ENCODE measurements at places on chromosomes 5 and 9.
A peak's percentile ranks its signal among the peaks of the same experiment; 100 is the strongest.

GRCh38 chr9:92962846-92963245 lies 15.5 kb downstream of the FGD3 start:
- DNase-seq = no peak

DNA sequence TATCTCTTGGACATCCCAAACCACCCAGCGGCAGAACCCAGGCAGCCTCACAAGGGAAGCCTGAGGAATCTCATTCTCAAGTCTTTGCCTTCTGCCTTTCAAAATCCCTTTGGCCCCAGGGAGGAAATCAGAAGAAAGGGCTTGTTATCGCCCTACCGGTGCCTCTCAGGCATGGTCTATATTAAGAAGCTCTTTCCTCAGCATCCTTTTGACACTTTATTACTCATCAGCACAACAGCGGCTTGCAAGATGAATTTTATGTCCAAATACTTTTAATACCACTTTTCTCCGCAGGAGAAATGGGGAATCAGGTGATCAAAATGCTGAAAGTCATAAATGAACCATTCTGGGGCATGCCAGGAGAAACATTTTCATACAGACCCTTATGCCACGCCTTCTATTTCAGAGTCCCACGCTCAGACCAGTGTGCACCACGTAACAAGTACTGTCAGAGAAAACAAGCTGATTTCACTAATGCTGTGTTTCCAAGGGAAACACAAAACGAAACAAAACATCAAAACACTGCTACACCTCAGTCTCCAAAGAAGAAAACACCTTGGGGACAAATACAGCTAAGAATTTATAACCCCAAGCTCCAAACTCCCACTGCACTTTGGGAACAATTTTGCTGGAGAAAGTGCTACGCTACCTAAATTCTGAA lies 30.0 kb downstream of the RAPGEF1 start:
- no peak for DNase-seq

DNA sequence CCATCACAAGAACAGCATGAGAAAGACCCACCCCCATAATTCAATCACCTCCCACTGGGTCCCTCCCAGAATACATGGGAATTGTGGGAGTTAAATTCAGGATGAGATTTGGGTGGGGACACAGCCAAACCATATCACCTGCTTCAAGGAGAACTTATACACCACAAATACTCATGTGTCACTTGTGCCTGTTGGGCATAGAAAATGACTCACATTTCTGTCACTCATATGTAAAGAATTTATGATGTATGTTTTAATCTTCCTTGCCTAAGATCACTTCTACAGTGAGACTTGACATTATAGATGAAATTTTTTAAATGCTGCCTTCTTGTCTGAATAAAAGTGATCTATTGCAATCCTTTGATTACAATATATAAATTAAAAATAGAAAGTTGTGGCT lies 23.0 kb upstream of the PRDM6 start:
- no peak for DNase-seq

- peak; percentile 34 for DNase-seq
Observed at GRCh38 chr5:67350185-67350584, 153.6 kb upstream of the CD180 start.

DNA sequence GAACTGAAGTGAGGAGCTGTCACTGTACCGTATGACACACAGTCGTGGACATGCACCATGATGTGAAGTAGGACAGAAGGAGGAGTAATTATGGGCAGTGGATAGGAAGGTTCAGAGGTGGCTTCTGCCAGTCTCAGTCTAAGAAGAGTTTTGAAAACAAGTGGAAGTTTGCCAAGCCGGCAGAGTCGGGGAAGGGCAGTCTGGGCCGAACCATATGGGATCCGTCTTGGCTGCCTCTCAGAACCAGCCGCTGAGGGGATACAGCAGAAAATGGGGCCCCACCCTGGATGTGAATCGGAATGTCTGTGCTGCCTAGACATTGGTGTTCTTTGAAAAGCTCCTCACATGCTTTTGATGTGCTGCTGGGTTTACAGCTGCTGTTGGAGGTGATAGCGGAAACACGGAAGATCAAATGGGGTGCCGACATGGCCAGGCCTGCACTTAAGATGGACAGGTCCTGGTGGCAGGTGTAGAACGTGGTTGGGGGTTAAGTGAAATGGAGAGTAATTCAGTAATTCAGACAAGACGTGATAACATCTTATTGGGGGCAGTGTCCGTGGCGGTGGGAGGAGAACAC lies 11.2 kb downstream of the SNX18 start:
- no peak for DNase-seq

- DNase-seq = no peak
Observed at GRCh38 chr5:149448431-149448830, 69.3 kb upstream of the IL17B start.

DNA sequence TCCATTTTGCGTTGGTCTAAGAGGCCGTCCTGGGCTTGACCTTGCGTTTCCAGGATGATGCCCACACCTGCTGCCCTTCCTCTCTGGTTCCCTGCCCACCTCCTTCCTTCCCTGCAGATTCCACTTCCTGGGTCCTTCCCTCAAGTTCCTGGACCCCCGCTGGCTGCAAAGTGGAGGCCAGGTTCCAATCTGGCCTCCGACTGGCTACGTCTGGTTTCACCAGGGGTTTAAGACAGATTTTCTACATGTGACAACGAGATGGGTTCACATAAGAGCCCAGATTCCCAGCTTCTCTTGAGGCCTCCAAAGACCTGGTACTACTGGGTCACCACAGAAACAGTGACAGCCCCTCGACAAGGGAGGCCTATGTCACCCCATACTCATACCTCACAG lies 2.1 kb downstream of the MGAT4B start:
- no peak for DNase-seq

- no peak for DNase-seq
Observed at GRCh38 chr9:131610231-131610761, 65.0 kb downstream of the PRRT1B start.

- DNase-seq = no peak
Observed at GRCh38 chr9:126609191-126609590, 4.5 kb upstream of the LMX1B start.

- DNase-seq = no peak
Observed at GRCh38 chr5:39498278-39498952, 73.6 kb upstream of the DAB2 start.

DNA sequence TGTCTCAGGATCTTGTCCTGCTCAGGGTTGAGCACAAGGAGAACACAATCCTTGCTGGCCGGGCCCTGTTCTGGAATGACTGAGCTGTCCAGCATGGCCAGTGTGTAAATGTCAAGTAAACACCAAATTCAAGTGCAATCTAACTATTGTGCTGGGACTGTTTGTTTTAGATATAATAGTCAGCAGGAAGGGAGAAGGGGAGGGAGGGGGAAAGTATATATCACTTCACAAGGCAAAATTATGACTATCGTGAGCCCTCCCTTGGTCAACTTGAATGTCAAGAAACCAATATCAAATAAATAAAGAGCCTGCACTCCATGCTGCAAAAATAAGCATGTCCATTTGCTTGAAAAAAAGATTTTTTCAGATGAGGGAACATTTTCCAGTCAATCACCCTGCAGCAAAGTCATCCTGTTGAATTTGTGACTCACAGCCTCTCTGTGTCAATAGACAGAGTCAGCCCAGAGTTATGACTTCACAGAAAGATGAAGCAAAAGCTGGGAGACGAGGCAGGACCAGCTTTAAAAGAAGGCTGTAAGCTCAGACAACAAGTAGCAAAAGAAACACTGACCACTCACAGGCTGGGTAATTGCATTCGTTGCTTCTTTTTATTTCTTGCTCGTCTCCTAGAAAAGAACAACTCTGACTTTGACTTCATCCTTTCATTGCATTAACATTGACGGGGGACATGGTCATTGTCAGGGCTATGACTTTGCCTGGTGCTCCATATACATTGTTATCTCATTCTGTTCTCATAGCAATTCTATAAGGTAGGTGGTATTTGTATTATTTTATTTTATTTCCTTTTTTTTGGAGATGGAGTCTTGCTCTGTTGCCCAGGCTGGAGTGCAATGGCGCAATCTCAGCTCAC lies 15.3 kb upstream of the KLF4 start:
- DNase-seq = no peak

DNA sequence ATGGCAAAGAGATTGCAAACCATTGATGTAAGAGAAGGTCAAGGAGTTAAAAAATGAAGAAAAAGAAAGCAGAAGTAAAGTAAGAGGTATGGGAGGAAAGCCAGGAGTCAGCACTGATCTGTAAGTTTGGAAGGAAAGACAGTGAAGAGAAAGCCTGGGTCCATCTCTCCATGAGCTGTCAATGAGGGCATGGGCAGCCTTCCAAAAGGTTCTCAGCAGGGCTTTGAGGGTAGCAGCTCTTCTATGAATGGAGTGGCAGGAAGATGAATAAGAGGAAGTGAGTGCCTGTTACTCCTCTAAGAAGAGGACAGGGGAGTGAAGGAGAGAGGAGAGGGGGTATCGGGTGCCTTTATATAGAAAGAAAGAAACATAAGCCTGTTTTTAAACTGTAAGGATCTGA lies 97.1 kb downstream of the ADCY2 start:
- peak; percentile 73 for DNase-seq

DNA sequence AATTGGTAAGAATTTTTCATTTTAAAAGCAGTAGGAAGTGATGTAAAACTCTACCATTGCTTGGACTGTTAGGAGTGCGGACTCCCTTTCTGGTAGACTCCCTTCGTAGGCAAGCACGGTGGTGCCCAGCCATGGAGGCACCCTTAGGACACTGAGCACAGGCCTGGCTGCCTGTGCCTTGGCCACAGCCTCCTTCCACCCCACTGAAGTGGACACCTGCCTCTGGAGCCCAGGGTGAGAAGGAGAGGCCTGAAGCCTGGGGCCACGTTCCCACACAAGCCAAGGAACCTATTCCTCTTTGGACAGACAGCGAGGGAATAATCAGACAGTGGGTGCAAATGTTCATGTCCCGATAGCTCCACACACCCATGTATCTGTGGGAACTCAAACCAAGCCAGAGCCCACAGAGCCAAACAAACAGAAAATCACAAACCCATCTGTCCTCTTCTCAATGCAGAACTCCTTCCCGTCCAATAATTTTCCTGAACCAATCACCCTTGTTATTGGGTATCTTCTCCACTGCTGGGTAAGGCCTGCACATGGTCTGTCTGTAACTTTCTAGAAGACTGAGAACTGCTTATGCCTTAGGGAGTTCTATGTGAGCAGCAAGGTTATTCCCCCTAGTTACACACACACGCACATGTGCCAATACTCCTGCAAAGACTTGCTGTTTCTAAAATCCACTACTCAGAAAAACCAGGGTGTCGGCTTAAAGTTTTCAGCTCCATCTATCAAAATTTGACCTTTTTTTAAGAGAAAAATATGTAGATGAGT lies 45.2 kb downstream of the UBE2QL1 start:
- DNase-seq = no peak

GRCh38 chr5:162187371-162187770 lies 119.8 kb downstream of the GABRG2 start:
- no peak for DNase-seq

DNA sequence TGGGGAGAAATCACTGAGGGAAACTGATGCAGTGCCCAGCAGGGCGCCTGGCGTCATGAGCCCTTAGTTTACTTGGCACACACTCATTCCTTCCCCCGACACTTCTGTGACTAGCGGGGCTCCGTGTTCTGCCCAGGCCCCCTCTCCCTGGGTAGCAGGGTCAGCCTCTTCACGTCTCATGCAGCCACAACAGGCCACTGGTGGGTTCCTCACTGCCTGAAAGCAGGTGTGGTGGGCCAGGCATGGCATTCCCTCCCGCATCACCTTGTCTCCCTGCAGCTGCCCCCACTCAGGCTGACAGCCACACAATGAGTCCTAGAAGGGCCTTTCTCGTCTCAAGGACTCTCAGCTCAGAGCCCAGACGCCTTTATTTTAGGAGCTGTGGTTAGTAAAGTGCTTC lies 51.1 kb upstream of the CPLX2 start:
- DNase-seq = no peak

GRCh38 chr5:66848749-66849641 lies 252.8 kb downstream of the MAST4 start:
- no peak for DNase-seq

DNA sequence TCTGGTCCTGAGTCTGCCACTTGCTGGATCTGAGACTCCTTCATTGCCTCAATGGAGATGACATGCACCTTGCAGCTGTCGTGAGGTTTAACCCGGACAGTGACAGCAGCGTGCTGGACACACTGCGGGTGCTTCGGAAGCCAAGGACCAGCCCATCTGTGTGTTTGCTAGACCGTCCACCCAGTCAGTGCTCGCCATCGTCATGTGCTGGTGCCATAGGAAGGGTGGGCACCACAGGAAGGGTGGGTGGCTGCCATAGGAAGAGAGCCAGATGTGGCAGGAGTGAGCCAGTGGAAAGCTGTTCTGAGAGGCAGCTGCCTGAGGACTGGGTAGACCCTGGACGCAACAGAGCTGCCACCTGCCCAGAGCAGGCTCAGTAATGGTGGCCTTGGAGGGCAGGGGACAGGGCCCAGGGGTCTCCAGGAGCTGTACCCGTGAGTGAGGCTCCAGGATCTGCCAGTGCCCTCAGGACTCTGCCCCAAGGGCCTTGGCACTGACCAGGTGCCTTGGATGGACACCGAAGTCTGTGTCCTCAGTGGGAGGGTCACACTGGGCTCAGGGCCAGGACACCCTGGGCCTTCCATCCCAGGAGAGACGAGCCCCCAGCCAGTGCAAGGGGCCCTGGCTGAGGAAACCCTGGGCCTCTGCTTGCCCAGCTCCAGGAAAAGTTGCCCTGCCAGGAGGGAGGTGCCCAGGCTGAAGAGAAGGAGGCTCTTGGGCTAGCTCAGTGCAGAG lies 21.8 kb downstream of the FLT4 start:
- DNase-seq = no peak

DNA sequence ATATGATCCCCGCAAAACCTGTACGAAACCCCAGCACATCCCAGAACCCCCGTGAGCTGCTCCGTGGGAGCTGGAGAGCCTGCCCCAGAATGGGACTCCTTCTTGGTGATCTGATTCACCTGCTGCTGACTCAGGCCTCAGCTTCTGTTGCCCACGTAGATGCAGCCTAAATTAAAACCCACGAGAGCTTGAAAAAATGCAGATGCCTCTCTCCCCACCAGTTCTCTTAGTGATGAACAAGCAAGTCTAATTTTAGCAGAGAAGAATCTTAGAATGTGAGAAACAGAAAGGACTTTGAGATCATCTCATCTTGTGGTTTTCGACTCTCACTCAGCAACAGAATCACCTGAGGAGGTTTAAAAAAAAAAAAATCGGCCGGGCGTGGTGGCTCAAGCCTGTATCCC lies 57.6 kb downstream of the TMOD1 start:
- DNase-seq = no peak

DNA sequence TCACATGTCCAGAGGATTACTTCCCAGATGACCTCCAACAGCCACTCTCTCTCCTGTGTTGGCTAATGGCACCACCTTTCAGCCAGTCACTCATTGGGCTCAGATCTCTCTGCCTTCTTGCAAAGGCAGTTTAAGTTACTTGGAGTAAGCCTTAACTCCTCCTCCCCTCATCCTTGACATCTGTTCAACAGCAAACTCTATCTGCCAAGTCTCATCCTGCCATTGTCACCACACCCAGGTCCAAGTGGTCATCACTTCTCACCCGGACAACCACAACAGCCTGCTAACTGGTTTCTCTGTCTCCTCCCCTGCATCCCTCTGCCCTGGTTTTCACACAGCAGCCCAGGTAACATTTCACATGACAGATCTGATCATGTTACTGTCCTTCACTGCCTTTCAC lies 58.5 kb downstream of the DCP2 start:
- no peak for DNase-seq

- DNase-seq = no peak
Observed at GRCh38 chr5:73812962-73813588, 187.1 kb downstream of the ARHGEF28 start.
